ENCODE measurements at places on chromosomes 3 and 15.
A peak's percentile ranks its signal among the peaks of the same experiment; 100 is the strongest.

DNA sequence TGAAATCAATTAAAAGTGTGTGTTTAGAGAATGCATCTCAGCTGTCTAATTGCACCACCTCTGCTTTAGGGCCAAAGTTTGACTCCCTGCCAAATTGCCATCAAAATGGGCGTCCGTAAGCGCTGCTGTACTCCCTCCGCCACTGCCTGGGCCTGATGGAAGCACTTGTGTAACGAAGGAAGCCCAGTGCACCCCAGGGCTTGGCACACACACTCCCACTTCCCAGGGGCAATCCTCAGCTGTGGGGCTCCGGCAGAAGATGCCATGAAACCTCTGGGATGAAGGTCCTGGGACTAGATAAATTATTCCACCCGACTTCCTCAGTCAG, 137.8 kb downstream of the RORA start:
- no peak for DNase-seq

GRCh38 chr3:163508206-163508605, 1570.1 kb downstream of the SI start:
- no peak for DNase-seq

GRCh38 chr15:70079888-70080287, 17.8 kb downstream of the TLE3 start:
- DNase-seq = no peak

- no peak for DNase-seq
Observed at GRCh38 chr3:146050691-146051090, 110.3 kb downstream of the PLOD2 start.

GRCh38 chr3:136093771-136094170, 102.4 kb downstream of the MSL2 start:
- no peak for DNase-seq

GRCh38 chr3:43559961-43560360, 61.9 kb downstream of the ANO10 start:
- DNase-seq = no peak

- DNase-seq = no peak
Observed at GRCh38 chr3:76051145-76051544, 265.8 kb upstream of the ZNF717 start.

- DNase-seq = no peak
Observed at GRCh38 chr3:144444061-144444460, 472.4 kb downstream of the DIPK2A start.

- DNase-seq = no peak
Observed at GRCh38 chr3:88105325-88105724, 44.4 kb upstream of the C3orf38 start.

- DNase-seq = no peak
Observed at GRCh38 chr3:172396400-172396799, 51.9 kb downstream of the GHSR start.

DNA sequence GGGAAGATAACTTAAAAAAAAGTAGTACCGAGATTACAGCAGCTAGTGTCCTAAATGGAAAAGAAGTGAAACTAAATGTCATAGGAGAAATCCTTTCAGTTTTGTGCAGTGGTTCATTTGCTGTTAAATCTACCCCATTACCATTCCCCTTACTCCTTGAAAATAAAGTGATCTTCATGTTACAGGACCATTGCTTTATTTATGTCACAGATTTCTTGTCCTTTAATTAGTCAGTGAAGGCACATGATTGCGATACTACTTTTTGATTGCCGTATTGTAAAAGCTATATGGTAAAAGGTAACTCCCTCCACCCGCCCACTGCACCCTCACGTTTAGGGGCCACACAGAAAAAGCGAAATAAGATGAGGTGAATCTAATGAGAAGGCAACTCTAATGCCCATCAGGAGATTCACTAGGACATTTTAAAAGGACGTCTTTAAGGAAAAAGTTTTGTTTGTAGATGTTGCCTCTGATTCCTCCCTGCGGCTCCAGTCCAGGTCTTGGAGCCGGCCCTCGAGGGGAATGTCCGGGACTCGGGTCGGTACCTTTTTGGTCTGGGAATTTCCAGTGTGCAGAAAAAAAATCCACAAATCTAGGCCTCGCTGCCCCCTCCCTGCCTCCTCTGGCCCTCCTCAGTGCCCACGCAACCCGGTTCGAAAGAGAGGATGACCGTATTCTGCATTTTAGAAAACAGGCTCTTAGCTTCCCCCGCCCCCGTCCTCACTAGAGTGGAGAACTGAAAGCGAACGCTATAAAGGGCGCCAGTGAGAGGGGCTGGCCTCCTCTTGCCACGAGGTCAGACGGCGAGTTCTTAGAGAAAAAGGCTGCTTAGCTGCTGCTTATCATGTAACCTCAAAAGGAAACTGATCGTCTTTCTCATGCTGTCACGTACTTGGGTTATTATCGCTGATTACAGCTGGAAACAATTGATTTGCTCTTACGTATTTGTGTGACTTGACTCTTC, 21.8 kb upstream of the NFKBIZ start:
- DNase-seq = peak; percentile 93

GRCh38 chr3:27796365-27796875, 74.3 kb upstream of the EOMES start:
- DNase-seq = no peak

GRCh38 chr15:71044006-71044405, 71.3 kb upstream of the THSD4 start:
- DNase-seq = no peak

- peak; percentile 94 for DNase-seq
Observed at GRCh38 chr15:40367686-40368611, 9.9 kb downstream of the DISP2 start.

DNA sequence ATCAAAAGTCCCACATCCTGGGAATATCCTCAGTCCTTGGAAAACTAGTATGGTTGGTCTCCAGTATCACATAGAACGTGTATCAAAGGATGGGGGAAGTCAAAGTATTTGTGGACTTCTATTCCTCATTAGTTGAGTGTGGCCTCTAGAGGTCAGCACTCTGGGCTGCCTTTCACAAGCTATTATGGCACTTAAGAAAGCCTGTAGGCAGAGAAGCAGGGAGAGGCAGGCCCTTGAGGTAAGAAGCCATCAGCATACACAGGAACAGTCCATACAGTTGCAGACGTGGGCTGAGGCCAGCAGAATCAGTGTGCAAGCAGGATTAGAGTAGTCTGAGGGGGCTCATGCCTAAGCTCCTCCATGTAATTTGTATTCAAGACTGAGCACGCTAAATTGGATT, 341.7 kb downstream of the CLSTN2 start:
- DNase-seq = peak; percentile 2

GRCh38 chr15:68387381-68388143, 44.4 kb downstream of the ITGA11 start:
- DNase-seq = no peak

- no peak for DNase-seq
Observed at GRCh38 chr3:19742935-19743334, 191.1 kb downstream of the EFHB start.

GRCh38 chr3:18234717-18235335, 190.3 kb downstream of the SATB1 start:
- no peak for DNase-seq

DNA sequence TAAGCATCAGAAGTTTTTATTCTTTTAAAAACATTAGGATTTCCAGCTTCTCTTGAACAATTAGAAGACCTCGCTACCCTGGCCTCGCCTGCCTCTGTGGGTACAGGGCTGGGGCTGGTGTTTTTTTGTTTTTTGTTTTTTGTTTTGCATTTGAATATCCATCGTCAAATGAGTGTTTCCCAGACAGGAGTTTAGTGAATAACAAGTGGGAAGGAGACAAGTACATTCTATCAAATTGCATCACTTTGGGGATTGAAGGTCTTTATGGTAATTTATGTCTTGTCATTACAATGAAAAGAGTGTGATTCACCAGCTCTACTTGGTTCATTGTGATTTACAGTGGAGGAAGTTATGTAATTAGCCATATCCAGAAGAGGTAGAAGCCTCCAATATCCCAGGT, 161.1 kb upstream of the UBE2E1 start:
- no peak for DNase-seq

- no peak for DNase-seq
Observed at GRCh38 chr15:69012761-69013364, 1.6 kb upstream of the NOX5 start.

DNA sequence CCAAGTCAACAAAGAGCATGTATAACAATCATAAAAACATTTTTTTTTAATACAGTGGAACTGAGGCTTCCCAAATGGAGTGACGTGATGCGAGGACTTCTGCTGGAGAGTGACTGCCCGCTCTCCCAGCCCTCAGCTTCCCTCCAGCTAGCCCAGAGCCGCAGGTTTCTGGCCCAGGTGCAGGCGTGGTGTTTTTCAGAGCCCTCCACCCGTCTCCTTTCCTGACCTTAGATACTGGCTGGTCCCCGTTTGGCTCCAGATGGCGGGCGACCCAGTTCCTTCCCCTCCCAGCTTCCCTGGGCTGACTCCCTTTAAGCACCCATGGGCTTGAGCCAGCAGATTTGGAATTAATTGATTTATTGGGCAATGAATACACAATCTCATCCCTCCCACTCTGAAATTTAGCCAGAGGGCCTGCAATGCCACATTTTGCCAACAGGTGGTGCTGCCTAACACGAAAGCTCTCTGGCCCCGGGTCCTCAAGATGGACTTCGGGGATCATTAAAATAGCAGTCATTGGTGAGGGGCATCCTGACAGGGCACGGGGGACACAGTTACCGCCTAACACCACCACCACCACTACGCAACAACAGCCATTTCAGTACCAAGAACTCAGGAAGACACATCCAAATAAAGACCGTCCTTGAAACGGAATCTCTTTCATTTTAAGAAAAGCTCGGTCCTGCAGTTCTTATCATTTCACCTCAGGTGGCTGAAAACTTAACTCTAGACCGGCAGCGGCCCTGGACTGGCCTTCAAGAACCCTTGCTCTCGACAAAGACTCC, 47.5 kb upstream of the MUC4 start:
- peak; percentile 84 for DNase-seq

- DNase-seq = no peak
Observed at GRCh38 chr15:40787344-40787841, 17.6 kb downstream of the C15orf62 start.

- no peak for DNase-seq
Observed at GRCh38 chr15:52784799-52785671, 5.1 kb downstream of the ONECUT1 start.

- no peak for DNase-seq
Observed at GRCh38 chr15:57654153-57654852, 52.2 kb upstream of the POLR2M start.

GRCh38 chr3:42613462-42613861, 13.0 kb downstream of the NKTR start:
- peak; percentile 35 for DNase-seq

DNA sequence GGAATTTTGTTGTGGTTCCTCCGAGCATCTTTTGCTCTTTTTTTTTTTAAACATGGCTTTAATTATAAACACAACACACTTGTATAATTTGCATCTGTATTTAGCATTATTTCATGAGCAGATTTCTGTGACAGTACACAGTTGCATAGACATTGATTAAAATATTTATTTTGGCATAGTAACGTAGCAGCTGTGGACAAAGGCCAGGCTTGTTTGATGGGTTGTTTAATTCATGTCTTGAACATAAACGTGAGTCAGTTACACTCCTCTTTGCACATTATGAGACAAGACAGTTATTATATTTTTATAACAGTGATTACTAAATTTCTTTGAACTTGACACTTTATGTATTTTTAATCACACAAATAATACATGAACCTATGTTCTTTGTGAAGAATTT, 182.5 kb downstream of the CACNA2D3 start:
- no peak for DNase-seq

DNA sequence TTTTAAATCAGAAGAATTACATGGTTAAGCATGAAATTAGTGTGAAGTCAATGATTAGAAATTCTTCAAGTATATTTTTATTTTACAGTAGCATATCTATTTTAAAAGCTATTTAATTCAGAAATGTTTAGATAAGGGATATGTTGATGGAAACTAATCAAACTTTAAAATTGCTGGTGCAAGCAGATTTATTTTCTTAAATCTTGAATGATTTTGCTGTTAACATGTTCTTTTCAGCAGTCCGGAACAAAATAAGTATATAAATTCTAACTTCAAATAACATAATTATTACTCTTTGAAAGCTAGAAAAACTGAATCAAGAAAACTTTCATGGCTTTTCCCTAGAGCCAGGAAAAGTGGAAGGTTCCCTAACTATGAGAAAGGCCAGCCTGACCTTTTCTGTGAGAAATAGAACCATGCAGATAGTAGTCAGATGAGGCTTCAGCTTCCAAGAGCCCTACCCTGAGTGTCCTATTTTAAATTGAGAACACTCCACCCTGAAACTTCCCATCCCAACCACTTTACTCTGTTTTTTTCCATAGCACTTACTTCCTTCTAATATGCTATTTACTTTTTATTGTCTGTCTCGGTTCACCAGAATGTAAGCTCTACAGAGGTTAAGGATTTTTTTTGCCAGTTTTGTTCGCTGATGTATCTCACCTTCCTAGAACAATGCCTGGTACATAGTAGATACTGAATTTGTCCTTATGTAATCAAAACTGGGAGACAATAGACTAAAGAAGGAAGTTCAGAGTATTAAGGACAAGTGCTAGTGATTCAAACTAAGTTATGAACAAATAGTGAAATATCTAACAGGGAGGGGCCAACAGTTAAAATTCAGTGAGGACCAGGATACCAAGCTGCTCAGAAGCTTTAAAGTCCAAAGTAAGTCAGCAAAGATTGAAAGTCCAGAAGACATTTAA, 66.8 kb downstream of the CD200R1L start:
- no peak for DNase-seq

DNA sequence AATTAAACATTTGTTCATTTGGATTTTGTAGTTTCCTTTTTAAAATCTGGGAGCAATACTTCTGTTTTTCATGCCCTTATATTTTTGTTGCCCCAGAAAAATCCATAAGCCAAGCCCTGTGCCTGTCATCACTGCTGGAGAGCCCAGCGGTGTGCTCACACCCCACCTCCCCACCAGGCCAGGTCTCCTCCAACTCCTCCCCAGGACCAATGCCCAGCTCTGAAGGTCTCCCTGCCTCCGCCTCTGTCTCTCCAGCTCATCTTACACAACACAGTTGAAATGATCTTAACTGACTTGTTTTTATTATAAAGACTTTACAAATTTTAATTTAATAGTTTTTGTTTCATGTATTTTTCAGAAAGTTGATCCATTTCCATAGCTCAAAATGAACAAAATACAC, 66.4 kb downstream of the RHCG start:
- no peak for DNase-seq
